GM23248 (cell line): ENCODE measurements at places on chromosomes 7 and 10. TPM values are rescaled to one million over a fixed set of nuclear protein-coding genes. Genes with fewer than 3 reads are reported as not detected.

DNA sequence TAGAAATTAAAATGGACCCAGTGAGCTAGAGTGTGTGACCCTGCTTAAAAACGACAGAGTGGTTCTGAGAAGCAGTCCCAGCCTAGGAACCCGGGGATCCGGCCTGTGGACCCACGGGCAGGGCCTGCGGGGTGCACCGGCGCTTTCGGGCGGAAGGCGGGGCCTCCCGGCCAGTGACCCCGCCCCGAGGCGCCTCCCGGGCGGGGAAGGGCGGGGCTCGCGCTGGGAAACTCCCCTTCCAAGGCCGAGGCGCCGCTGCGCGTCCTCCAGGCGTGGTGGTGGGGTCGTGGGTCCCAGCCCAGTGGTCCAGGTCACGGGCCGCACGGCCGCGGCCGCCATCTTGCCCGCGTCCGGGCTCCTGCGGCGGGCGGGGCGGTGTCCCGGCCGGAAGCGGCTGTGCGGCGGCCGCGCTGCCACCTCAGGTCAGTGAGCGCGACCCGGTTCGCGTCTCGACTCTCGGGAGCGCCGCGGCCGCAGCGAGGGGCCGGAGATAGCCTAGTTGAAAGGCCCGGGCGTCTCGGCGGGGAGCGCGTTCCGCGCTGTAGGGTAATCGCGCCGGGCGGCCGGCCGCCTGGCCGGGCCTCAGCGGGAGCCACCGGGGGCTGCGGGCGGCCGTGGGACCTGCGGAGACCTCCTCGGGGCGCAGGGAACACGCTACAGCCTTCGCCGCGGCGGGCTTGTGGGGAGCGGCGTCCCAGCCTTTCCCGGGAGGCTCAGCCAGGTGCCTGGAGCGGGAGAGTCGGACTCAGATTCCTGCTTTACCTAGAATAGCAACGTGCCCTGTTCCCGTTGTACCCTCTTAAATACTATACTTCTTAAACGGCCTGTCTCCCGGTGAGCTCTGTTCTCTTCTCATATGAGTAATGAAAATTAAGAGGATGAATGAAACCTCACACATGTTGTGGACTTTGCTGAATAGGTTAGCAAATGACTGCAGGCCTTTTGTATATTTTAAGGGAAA, at the start of gene MIOS:
Gene MIOS (plus strand): TSS at position 234 of the 961 bp plus-strand sequence. CDS start 5,592 bp downstream, outside the sequence.
- DNase-seq, result peak; percentile 85

DNA sequence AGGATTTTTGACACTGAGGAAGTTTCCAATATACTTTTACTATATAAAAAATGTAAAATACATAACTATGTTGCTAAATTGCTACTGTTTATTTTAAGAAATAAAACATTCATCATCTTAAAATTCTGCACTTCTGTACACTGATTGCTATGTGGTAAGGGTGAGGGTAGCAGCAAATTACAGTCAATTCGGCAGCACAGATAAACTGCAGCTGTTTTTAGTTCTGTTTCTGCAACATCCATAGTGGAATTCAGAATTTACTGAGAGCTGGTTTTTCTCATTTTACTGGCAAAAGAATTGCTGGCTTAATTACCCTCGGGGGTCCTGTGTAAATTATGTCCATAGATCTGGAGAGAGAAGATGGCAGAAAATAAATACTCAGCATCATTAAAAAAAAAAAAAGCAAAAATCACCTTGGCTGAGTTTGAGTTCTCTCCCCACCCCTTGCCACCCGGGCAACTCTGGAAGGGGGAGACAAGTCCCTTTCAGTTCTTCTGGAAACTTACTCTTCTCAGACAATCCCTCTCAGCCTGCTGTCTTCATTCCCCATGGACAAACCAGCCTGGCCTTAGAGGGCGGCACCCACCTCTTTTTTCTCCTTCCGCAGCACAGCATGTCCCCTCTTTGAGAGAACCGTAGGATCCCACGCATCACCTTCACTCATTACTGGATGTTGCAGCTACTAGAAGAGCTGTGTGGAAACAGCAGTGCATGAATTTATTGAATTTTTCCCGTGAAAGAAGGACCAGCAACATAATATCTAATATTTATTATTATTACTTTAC, 501.1 kb upstream of the CELF2 start:
- DNase-seq, result no peak

GRCh38 chr10:102401342-102401654, 5.8 kb downstream of the NFKB2 start:
- DNase-seq, result no peak

DNA sequence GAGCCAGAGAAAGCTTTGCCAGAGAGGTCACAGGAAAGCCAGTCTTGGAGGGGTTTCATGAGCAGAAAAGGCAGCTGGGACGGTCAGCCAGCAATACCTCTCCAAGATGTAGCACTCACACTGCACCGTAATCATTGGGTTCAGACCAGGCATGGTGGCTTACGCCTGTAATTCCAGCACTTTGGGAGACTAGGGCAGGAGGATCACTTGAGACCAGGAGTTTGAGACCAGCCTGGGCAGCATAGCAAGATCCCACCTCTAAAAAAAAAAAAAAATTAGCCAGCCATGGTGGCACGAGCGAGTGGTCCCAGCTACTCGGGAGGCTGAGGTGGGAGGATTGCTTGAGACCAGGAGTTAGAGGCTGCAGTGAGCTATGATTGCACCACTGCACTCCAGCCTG, 90.2 kb upstream of the CUX1 start:
- no peak for DNase-seq

GRCh38 chr10:123021517-123021916, 12.7 kb downstream of the ACADSB start:
- DNase-seq, result peak; percentile 32

- peak; percentile 89 for DNase-seq
These were observed 110.7 kb downstream of the RALA start for GRCh38 chr7:39733881-39734632.

- no peak for DNase-seq
These were observed 625.2 kb upstream of the CELF2 start for GRCh38 chr10:10392511-10392910.

ADCY1 gene
- polyA plus RNA-seq, result not detected in 2 replicates
